ENCODE measurements at places on chromosomes 3 and 15.

DNA sequence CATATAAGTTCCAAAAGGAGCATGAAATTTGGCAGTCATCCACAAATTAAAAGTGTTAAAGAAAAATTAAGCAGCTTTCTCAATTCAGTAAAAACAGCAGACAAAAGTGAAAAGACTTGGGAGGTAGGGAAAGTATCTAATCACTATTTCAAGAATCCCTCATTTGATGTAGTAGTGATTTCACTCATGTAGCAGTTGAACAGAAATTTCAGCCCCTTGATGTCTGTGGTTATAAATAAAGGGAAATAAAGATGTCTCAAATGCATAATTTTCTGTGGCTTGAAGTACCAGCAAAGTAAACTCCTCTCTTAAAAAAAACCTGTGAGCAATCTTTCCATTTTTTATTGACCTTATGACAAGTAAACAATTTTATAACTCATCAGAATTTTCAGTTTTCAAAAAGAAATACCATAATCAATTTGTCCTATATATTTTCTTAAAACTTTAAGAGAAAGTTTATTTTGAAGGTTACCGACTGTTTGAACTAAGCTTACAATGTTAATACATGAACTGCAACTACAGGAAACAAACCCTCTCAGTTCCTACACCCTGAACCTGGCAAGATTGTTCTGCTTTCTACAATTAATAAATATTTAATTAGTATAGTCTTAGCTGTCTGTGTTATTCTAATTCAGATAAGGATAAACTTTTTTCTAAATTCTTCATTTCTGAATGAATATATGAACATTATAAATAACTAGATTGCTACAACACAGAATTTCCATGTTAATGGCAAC is 94.2 kb downstream of the CBLB start:
- DNase-seq = no peak

- no peak for DNase-seq
Measured at GRCh38 chr3:133169331-133170068, 131.3 kb downstream of the TMEM108 start.

- DNase-seq = no peak
Measured at GRCh38 chr3:17967953-17968607, 225.6 kb upstream of the TBC1D5 start.

GRCh38 chr3:16190704-16191103 is 16.2 kb downstream of the GALNT15 start:
- no peak for DNase-seq

GRCh38 chr15:56968821-56969220 is 50.4 kb downstream of the TCF12 start:
- DNase-seq = no peak

DNA sequence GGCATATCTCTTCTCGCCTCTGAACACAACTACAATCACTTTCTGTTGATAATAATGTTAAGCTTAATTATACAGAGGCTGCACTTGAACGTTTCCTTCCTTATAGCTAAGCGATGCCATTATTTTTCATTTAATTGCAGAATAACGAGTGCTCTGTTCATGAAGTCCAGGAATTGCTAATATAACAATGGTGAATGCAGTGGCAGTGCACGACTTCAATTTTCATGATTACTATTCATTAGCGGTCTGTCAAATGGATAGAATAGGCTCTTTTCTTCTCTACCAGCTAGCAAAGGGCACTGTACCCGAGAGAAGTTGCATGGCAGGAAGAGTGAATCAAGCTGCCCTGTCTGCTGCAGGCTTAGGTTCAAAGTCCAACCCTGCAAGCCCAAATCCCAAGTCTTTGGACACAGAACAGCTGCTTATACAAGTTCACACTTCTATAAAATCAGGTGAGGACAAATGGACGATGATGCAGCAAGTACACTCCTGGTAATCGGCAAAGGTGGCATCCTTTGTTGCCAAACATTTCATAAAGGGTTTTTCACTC is 75.6 kb downstream of the PDZRN3 start:
- no peak for DNase-seq

DNA sequence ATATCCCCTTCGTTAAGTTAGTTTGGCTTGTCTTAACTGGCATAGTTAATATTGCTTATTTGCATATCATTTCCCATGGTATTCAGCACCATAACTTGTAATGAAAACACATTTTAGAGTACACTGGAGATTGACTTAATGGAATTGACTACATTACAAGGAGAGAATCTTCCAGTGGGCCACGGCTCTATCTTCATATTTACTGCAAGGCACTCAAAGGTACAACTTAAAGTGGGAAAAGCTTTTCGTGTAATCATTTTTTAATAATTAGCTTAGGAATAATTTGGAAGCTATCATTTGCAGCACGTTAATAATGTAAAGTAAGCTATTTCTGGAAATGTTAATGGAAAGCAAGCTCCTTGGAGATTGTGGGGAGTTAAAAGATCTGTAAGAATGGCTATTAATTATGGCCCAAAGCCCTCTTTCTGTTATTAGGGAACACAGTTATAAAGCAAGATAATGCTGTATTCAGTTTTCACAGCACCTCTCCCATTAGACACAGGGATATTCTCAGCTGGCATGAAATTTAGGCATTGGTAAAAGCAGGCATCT is 551.5 kb upstream of the RGMA start:
- DNase-seq = no peak

DNA sequence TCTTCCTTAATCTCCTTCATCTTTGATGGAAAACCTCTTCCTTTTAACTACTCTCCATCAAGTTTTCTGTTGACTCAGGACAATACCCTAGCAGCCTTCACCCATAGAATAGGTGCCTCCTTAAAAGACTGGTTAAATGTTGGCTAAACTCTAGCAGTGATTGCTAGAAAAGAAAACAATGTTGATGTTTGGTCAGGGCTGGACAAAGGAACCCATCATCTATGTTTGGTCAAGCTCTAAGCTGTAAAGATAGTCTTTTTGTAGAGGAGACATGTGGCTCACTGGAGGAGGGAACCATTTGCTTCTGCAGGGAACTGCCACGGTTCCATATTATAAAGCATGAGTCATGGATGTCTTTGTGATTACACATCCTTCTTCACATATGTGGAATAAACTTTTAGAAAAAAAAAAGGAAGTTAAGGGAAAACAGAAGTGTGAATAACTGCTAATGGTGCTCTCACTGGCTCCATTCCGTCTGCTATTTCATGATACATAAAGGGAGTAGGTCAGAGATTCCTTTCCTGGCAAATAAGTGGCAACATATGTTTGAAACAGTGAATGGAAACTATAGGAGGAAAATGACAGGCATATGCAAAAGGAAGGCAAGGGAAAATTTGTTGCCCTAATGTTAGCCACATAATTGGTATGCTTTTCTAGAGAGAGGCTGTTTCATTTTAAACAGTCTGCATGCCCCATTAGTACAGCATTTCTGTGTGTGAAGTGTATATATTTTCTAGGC is 78.2 kb downstream of the CMSS1 start:
- DNase-seq = no peak

GRCh38 chr3:45994419-45995235 is 997 bp downstream of the FYCO1 start:
- peak; percentile 10 for DNase-seq

All from stimulated activated CD4-positive, alpha-beta T cell treated with anti-CD3 and anti-CD28 coated beads, TNF-alpha, amount 100 ng/mL, for 1 hour (primary cell).